ENCODE measurements at places on chromosomes 1 and 21.

GRCh38 chr1:199081739-199082138 lies 442.9 kb downstream of the PTPRC start:
- DNase-seq = no peak

DNA sequence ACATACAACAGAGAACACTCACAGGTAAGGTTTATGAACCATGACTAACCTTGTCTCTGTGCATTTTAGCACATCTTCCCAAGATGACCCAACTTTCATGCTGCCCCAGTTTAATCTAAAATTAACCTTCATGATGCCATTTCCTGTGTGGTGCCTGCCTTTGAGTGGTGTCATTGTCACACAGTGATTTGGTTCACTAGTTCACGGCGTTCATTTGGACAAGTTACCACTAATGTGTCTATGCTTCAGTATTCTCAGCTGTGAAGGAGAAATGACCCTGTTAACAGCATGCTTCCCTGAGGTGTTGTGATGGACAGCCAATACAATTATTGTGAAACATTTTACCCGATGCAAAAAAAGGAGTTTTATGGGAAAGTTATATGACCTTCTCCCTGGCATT lies 693.1 kb downstream of the RWDD3 start:
- DNase-seq = no peak

DNA sequence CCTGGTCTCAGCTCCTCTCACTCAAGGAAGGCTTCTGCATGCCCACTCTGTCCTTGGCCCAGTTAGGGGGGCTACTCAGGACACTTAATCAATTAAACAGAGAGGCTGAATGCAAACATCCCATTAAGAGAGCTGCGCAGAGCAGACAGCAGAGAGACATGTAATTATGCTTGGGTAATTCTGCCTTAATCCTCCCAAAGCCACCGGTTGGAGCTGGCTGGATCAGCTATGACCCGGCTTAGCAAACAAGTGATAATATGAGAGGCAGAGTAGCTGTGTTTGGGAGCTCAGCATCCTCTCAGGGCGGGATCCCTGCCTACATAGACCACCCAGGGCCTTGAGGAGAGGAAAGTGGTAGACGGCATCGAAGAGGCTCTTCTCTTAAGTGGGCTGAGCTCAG lies 183.2 kb downstream of the GRIK3 start:
- no peak for DNase-seq

- DNase-seq = no peak
Measured at GRCh38 chr21:24903994-24904635, 703.2 kb downstream of the MRPL39 start.

- DNase-seq = no peak
Measured at GRCh38 chr1:245645894-245646293, 491.1 kb downstream of the KIF26B start.

GRCh38 chr1:68011657-68012375 lies 38.6 kb downstream of the DIRAS3 start:
- DNase-seq = peak; percentile 16

- no peak for DNase-seq
Measured at GRCh38 chr1:114499478-114499877, 11.5 kb downstream of the TRIM33 start.

GRCh38 chr1:86303041-86303690 lies 93.0 kb downstream of the ODF2L start:
- DNase-seq = no peak

DNA sequence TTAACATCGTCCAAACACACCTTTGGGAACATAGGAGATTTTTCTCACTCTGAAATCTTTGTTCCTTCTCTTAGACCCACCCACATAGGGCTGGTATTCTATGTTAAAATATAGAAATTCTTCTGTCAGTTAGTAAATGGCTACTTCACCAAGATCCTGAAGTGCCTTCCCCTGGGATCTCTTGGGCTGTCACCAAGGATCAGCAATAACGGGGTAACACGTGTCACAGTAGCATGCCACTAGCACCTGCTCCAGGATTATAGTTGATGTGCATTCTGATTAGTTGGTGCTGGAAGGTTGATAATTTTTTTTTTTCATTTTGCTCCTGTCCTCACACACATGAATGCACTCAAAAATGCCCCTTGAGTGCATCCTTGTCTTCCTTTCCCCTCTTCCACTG lies 298.7 kb downstream of the NTNG1 start:
- DNase-seq = no peak

GRCh38 chr21:44783020-44783696 lies 18.5 kb downstream of the UBE2G2 start:
- DNase-seq = no peak

- no peak for DNase-seq
Measured at GRCh38 chr1:160082487-160082886, 1.1 kb downstream of the KCNJ9 start.

DNA sequence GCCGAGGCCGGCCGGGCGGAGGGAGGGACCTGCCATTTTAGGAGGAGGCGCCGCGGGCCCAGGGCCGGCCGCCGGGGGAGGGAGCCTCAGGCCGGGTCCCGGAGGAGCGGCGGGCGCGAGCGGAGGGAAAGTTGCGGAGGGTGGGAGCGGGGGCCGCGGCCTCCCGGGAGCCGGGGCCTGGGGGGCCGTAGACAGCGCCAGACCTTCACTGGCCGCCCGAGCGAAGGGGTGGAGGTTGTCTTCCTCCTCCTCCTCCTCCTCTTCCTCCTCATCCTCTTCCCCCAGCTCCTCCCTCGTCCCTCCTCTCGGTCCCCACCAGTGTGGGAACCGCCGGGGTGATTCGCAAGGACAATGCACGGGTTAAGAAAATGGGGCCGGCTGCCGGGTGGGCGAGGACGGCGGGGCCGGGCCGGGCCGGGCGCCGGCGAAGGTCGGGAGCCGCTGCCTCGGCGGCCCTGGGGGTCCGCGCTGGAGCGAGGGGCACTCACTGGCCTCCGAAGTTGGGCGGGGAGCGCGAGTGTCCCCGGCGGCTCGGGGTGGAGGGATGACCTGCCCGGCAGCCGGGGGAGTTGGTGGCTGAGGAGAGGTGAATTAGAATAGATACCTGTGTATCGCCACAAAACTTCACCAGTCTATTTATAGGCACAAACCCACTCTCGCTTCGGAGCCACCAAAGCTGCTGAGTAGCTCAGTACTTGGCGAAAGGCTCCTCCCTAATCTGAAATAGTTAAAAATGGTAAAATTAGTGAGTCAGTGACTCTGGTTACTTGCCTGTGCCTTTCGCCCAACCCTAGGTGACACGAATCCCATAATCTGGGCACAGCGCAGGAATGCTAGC lies 1.3 kb downstream of the DYRK1A start:
- peak; percentile 46 for DNase-seq

GRCh38 chr1:37131281-37131680 lies 97.0 kb upstream of the GRIK3 start:
- DNase-seq = no peak

DNA sequence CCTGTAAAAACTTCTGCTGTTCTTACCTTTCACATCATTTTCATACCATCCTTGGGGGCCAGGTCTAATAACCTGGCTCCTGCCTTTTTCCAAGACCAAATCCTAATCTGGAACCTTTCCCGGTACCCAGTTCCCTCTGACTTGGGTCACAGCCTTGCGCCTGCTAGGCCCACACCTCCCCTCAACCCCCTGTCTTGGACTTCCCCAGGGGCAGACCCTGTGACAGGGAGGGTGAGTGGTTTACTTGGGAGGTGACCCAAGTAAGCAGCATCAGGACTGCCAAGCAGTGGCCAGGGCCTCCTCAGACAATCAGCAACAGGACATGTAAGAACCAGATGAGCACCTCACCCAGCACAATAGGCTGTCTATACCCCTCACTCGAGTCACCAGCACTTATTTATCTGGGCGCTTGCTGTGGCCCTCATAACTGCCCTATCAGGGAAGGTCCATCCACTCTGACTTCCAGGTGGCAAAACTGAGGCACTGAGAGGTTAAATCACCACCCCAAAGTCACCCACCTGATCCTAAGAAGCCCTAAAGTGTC lies 124.7 kb downstream of the MATN1 start:
- DNase-seq = no peak

DNA sequence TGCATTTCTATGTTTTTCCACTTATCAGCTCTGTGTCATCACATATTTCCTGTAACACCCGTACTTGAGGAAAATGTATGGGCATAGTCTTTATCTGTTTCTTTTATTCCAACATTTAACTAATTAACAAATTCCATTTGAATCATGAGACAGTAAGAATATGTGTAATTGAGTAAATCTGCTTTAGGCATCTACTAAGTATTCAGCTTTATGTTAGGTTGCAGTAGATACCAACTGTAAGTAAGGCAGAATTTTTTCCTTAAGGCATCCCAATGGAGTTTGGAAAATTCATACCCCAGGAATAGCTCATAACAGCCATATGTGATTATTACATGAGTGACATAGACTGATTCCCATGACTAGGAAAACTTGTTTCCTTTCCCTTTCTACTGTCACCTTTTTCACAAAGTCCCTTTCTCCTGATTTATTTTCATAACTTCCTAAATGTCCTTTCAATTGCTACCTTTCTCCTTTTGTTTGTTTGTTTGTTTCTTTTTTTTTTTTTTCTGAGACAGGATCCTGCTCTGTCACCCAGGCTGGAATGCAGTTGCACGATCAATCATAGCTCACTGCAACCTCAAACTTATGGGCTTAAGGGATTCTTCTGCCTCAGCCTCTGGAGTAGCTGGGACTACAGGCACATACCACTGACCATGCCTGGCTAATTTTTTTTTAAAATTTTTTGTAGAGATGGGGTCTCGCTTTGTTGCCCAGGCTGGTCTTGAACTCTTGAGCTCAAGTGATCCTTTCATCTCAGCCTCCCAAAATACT lies 59.8 kb upstream of the CACYBP start:
- DNase-seq = no peak

DNA sequence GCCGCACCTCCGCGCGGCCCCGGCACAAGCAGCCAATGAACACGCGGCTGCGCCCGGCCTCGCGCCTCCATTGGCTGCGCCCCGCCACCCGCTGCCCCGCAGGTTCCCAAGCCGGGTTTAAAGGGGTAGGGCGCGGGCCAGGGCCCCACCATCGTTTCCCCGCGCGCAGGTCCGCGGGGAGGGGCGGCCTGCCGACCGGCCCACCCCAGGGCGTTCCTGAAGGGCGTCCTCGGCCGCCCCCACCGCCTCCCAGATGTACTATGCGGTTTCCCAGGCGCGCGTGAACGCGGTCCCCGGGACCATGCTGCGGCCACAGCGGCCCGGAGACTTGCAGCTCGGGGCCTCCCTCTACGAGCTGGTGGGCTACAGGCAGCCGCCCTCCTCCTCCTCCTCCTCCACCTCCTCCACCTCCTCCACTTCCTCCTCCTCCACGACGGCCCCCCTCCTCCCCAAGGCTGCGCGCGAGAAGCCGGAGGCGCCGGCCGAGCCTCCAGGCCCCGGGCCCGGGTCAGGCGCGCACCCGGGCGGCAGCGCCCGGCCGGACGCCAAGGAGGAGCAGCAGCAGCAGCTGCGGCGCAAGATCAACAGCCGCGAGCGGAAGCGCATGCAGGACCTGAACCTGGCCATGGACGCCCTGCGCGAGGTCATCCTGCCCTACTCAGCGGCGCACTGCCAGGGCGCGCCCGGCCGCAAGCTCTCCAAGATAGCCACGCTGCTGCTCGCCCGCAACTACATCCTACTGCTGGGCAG lies at the start of gene OLIG1:
Gene OLIG1 (plus strand): TSS at position 148 of the 750 bp plus-strand sequence. CDS start 106 bp downstream, at position 254.
- DNase-seq = peak; percentile 11

DNA sequence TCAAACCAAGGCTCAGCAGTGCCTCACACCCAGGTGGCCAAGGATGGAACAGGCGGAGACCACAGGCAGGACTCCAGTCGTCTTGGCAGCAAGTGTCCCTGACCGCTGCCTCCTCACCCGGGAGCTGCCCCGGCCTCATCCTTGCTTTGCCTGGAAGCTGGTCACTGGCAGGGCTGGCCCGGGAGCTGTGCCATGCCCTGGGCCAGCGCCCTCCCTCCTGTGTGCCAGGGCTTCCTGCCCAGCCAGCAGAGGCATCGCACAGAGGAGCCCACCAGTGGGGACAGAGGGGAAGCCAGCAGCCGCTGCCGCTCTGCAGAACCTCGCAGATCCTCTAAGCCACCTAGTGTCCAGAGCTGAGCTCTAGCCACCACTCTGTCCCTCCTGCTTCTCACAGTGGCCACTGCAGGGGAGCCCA lies 7.8 kb downstream of the CASZ1 start:
- DNase-seq = no peak

DNA sequence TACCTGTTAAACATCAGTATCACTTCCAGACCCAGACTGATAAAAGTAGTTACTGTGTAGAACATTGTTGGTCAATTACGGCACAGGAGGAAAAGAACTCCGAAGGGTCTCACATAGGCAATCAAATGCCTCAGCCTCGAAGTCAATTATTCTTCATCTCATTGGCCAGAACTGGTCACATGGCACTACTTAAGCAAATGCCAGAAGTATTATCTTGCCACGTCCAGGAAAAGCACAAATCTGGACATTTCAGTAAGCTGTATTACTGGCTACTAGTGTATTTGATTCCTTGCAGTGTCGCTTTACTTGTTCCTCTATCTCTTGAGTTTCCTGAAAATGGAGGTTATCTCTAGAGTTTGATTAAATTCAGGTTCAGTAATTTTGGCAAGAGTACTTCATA lies 24.4 kb downstream of the DIO1 start:
- peak; percentile 20 for DNase-seq

- peak; percentile 13 for DNase-seq
Measured at GRCh38 chr1:78603206-78603605, 17.0 kb upstream of the IFI44L start.

- no peak for DNase-seq
Measured at GRCh38 chr1:53525595-53525994, 66.4 kb downstream of the DMRTB1 start.

- peak; percentile 31 for DNase-seq
Measured at GRCh38 chr1:31762726-31763670, 1.1 kb downstream of the ADGRB2 start.

GRCh38 chr21:45405271-45405818 lies 380 bp downstream of the COL18A1 start:
- peak; percentile 52 for DNase-seq

DNA sequence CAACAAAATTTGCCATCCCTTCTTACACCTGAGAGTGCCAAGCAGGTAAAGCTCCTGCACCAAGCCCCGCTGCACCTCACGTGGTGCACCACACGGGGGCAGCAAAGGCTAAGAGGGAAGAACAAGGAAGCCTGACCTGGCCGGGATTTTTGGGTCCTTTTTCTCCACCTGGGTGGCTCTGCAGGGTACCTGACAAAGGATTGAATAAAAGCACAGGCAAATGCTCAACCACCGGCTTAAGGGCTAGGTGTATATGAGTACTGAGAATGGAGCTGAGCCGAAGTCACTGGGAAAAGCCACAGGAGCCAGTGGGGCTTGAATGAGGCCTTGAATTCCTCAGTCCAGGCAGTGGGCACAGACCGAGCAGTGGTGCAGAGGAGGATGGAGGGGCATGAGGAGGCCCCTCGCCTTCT lies 36.4 kb downstream of the ZNF697 start:
- peak; percentile 46 for DNase-seq

Data from fibroblast of pulmonary artery (primary cell).